NCI-H2081 (cell line): ENCODE measurements at places on chromosomes 7 and 10.

DNA sequence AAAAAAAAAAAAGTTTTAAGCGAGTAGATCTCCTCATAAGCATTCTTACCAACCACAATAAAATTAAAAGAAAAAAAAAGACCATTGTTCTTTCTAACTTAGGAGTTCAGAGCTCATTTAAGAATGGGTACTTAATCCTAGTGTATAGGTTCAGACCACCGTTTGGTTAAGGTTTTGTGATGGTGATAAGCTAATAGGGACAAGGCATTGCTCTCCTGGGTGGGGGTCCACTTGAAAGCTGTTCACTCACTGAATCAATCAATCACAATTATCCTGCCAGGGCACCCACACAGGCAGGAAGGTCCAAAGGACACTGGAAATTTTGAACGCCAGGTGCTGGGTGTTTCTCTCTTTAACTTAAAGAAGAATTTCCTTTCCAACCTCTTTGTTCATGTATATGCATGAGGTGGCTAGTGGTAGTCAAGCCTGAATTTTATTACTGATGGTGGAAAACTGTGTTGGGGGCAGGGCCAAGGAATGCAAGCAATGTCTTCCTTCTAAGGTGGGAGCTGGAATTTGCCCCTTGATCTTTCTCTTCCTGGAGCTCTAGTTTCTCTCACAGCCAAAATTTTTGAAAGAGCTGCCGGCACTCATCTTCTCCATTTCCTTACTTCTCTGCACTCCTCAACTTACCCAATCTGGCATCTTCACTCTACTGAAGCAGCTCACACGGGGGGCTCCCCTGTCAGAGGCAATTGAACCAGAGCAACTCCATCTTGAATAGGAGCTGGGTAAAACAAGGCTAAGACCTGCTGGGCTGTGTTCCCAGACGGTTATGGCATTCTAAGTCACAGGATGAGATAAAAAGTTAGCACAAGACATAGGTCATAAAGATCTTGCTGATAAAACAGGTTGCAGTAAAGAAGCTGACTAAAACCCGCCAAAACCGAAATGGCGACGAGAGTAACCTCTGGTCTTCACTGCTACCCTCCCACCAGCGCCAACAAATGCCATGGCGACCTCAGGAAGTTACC is 7.5 kb upstream of the FAM131B start:
- no peak for DNase-seq

DNA sequence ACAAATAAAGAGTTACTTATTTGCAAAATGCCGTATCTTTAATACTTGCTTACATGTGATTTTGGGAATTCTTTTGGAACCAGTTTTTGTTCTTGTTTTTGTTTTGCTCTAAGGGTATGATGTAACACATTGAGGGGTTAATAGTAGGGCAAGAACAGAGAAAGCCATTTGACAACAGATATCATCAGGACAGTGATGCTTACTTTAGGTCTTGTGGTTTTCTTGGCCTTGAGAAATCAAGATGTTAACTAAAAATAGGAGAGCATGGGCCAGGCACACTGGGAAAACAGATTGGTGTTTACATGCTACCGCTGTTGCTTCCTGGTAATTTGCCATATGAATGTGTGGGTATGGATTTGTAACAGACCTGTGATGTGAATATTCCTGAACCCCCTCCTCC is 3.7 kb downstream of the SAMD8 start:
- DNase-seq: no peak

GRCh38 chr7:151271699-151272355 is 23.3 kb upstream of the SMARCD3 start:
- no peak for DNase-seq

GRCh38 chr10:24862589-24862988 is 89.8 kb downstream of the PRTFDC1 start:
- DNase-seq: no peak

DNA sequence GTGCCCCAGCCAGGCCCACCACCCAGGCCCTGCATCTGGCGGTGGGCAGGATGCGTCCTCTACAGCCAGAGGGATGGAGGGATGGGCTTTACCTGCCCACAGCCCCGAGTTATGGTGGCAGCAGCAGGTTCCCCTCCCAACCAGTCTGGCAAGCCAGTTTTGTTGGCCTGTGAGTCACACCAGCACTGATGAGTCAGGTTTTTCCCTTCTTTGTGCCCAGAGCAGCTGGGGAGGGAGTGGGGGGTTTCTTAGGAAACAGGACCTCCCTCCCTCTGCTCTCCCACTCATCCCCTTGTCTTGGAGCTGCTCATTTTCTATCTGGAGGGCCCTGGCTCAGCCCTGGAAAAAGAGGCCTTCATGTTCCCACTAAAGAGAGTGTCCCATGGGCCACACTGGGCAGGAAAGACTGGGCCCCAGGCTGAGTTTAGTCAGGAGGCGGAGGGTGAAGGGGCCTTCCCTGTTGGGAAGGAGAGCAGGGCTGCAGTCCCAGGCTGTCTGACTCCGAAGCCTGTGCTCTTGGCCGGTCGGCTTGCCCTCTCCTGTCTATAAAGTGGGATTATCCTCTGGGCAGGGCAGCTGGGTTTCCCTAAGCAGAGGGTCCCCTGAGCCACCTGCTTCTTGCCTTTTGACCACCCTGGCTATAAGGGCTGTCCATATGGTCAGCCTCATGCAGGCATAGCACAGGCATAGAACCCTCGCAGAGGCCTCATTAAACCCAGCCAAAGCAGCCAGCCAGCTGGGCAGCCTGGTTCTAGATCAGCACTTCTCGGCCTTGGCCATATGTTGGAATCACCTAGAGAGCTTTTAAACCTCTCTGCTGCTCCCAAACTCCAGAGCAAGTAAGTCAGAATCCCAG is 30.2 kb upstream of the ANKRD2 start:
- no peak for DNase-seq

- no peak for DNase-seq
These were observed 308.8 kb upstream of the PHYHIPL start for GRCh38 chr10:58867683-58868082.
